ENCODE measurements at places on chromosomes 4 and X. TPM values are rescaled to one million over a fixed set of nuclear protein-coding genes. Genes with fewer than 3 reads are reported as not detected.
A peak's percentile ranks its signal among the peaks of the same experiment; 100 is the strongest.

DNA sequence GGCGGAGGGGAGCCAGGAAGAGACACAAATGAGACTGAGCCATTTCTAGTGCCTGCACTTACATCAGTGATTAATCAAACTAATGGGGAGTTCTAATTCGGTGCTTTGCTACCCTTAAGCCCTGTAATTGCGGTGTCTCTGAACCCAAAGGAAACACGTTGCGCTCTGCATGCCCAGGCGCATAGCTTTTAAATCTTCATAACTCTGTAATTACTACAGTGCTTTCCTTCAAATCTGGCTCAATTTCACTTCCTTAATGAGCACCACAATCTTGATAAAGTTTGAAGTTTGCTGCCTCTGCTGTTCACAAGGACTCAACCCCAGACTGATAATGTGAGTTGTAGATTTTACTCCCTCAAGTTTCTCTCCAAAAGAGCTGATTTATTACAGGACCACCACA is 5.7 kb upstream of the NHS start:
- DNase-seq: no peak

The ITM2A gene
- total RNA-seq: 74.3 TPM

DNA sequence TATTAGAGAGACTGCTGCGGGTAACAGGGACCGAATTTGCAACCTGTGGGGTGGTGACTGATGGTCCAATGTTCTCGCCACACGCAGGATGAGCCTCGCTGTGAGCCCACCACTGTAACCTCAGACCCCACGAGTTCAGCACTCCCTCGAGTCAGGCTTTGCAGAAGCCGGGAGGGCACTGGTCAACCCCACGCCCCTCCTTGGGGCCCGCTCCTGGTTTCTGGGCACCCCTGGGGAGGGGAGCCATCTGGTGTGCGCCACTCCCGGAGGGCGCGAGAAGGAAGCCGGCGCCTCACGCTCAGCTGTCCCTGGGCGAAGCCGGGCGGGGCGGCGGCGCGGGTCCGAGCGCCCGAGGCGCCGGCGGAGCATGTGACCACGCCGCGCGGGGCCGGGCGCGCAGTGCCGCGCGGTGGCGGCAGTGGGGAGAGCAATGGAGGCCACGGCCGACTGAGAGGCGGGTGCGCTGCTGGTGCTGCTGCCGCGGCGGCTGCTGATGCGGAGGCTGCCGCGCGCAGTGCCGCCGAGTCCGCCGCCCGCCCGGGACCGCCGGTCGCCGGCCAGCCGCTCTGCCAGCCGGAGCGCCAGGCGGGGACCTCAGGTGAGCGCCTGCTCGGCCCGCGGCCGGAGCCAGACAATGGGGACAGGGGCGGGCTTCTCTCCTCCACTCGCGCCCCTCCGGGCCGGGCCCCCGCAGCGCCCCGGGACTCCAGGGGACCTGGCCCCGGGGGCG is 100.1 kb downstream of the CEP135 start:
- DNase-seq: peak; percentile 63

DNA sequence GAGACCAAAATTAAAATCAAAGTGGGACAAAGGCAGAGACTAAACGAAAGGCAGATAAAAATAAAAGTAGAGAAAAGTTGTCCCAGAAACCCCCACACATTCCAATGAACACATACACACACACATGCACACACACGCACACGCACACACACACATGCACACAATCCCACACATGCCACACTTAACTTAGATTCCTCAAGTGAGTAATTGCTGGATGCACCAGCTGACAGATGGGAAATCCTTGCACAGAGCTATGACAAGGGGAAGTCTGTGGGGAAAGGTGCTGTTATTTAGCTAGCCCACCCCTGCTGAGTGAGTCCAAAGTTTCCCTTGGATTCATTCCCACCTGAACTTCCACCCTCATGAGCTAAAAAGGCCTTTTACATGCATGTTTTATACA is 233.9 kb downstream of the RAB28 start:
- DNase-seq: no peak

GRCh38 chr4:54391104-54391503 is 162.0 kb downstream of the PDGFRA start:
- no peak for DNase-seq

DNA sequence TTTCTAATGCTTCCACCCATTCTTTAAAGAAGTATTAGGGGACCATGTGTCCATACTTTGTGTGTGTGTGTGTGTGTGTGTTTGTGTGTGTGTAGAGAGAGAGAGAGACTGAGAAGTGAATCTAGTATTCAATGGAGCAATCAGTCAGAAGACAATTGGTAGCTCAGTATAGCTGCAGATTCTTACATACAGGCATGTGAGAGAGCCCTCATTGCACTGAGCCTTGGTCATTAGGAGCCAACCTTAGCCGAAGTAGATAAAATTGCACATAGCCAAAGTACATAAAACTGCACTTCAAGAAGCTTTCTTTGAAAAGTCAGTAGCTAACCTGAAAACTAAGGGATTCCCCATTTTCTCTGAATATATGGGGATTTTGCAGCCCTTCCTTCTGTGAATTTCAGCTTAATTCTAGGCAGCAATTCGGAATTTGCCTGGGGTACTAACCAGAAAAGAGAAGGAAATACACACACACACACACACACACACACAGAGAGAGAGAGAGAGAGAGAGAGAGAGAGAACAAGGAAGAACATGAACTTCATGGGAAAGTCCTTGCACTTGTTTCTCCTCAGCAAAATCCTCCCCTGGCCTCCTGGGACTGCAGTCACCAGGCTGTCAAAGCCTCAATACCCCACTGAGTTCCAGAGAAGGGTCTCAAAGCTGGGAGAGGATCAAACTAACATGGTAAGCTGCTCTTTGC is 1.7 kb upstream of the PRDM8 start:
- no peak for DNase-seq

DNA sequence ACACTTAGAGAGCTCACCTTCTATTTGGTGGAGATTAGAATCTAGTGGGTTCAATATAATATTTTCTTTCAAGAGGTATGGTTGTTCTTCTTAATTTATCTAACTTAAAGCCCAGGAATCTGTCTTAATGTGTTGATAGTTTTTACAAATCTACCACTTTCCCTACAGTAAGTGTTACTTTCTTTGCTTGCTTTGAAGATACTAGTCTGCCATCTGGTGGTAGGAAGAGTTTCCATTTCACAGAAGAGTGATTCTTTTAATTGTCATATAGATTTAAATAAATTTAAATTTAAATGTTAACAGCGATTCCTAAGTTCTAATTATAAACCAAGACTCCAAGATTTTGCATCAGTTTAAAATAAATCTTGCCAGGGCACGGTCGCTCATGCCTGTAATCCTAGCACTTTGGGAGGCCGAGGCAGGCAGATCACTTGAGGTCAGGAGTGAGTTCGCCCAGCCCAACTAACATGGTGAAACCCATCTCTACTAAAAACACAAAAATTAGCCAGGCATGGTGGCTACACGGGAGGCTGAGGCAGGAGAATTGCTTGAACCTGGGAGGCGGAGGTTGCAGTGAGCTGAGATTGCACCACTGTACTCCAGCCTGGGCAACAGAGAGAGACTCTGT is 43.5 kb downstream of the NUDT9 start:
- peak; percentile 27 for DNase-seq

DNA sequence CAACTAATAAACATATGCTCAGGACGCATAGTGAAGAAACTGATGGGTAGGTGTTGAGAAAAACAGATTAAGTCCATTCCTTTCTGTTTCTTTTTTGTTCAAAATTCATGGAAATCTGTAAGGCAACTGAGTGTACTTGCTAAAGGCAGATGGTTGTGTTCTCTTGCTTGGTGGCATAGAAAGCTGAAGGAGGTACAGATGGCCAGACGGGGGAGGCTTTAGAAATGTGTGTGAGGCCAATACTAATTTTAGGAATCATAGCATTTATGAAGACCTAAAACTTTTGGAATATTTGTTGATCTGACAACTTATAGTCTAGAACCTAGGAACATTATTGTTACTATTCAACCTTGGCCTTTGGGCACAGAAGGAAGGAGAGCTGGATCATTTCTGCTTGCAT is 56.8 kb upstream of the EMCN start:
- DNase-seq: no peak

GRCh38 chr4:108058685-108059440 is 69.2 kb downstream of the HADH start:
- DNase-seq: no peak

DNA sequence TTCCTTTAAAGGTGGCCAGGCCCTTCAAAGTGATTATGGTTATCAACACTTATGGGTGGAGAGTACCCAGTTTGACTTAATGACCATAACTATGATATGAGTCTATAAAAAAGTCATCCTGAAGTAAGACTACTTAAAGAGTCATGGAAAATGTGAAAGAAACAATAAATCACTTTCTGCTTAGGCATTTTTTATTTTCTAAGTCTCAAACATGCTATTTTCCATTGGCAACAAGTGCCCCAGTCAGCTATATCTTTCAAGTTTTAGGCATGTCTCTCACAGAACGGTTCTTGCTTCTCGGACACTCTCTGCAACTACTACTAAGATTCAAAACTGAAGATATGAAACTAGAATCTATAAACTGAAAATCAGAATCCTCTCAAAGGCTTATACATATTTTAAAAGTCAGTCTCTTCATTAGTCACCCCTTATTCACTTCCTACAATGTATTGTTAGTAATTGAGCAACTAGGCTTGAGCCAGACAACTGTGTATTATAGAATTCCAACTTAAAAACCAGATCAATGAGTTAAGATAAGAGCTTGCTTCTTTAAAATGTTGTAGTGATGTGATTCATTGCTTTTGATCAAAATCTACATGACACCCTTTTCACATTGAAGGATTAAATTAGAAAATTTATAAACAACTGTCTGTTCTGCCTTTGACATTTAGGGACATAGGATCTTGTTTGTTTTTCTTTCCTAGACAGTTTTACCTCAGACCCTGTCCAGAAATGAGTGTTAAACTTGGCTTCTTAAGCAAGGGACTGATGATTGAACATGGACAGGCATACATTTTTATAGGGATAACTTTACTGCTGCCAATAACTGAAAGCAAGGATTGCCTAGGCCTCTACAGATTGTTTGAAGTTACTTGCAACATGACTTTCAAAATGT is 2.9 kb downstream of the ANTXR2 start:
- no peak for DNase-seq

GRCh38 chr4:106687026-106687425 is 318.4 kb upstream of the GIMD1 start:
- DNase-seq: no peak

- DNase-seq: no peak
Measured at GRCh38 chr4:79854856-79855502, 218.1 kb downstream of the ANTXR2 start.

The PCSK1N gene
- total RNA-seq: not detected

- no peak for DNase-seq
Measured at GRCh38 chr4:124053872-124054538, 657.4 kb downstream of the SPRY1 start.

GRCh38 chr4:16253127-16253960 is 27.1 kb upstream of the TAPT1 start:
- no peak for DNase-seq

- DNase-seq: no peak
Measured at GRCh38 chr4:172596206-172596605, 572.4 kb upstream of the GALNT7 start.

The UGT2B10 gene
- total RNA-seq: not detected

DNA sequence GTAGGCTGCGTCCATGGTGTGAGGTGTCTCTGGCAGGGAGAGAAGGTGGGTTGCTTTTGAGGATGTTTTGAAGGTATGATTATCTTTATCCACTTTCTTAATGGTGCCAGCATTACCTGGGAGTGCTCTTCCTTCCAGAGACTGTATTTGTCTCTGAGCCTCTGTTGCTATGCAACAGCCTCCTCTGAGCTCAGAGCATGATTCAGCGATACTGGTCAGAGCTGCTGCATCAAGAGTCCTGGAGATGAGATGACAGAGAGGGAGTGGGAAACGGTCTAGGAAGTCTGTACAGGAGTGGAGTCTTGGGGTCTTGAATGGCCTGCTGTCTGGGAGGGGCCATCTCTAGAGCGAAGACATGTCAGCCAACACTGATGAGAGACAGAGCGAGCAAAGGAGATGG is 104.4 kb upstream of the RAB40AL start:
- no peak for DNase-seq

DNA sequence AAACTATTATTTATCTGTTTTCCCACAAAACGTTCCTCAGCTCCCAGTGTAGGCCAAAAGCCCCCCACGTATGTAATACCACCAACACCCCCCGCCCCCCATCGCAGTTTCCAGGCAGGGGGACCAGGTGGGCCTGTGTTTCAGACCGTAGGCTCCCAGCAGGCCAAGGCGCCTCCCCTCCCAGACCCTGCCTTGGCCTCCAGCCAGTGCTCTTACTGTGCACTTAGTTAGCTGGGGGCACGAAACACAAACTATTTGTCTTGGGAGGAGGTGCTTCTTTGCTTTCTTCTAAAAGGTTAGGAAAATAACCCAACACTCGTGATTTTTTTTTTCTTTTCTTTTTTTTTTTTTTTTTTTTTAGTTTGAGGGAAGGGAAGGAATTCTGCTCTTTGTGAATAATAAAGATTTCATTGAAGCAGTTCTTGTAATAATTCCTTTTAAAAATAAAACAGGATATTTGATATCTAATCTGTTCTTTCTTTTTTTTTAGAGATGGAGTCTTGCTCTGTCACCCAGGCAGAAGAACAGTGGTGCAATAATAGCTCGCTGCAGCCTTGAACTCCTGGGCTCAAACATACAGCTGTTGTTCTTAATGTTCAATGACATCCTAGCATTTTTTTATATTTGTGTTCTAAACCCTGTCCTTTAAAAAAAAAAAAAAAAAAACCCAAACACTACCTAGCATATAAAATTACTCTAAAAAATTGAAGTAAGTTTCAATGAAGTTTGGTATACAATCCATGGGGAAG is 83.0 kb upstream of the CLDN34 start:
- no peak for DNase-seq
